ENCODE measurements at places on chromosomes 4 and X.

GRCh38 chr4:84957514-84958420, 8.7 kb downstream of the WDFY3 start:
- DNase-seq = no peak

DNA sequence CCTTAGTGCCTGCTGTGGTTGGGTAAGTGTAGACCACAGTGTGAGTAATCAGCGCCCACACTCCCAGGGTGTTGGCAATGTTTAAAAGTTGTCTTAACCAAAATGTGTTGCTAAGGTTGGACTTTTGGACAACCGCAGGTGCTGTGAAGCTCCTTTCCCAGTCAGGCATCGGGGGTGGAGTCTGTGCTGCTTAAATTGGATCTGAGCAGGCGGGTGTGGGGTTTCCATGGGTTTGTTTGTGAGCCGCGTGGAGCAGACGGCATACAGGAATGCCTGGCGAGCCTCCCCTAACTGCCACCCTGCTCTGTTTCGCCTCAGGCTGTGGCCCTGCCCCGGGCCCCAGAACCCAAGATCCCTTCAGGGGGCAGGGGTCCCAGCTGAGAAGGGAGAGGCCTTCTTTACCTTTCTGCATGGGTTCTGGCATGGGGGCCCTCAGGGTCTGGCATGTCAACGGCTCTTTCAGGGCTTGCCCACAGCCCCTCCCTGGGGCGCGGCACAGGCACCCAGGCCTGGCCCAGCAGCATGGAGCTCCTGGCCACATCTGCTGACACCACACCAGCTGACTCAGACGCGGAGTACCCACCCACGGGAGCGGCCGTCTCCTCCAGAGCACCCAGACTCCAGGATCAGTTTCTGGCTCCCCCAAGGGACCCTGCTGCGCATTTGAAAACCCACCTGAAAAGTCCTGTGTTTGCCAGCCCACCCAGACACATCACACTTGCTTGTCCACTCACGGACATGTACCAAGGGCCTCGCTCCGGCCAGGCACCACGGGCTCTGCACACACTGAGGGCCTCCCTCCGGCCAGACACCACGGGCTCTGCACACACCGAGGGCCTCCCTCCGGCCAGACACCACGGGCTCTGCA, 5.1 kb upstream of the SPON2 start:
- DNase-seq = no peak

GRCh38 chr4:113563691-113564378, 197.7 kb downstream of the CAMK2D start:
- no peak for DNase-seq

- DNase-seq = no peak
These were observed 15.1 kb upstream of the EXOC1 start for GRCh38 chr4:55838356-55838755.

- DNase-seq = no peak
These were observed 88.2 kb downstream of the SCD5 start for GRCh38 chr4:82710197-82710929.

GRCh38 chr4:25088093-25088952, 57.6 kb upstream of the LGI2 start:
- no peak for DNase-seq

Data from amniotic stem cell (primary cell).